Neural progenitor cell (in vitro differentiated cells): ENCODE measurements at places on chromosomes 12 and 14.

- no peak for DNase-seq
These were observed 99.9 kb downstream of the FOXN3 start for GRCh38 chr14:89317051-89317691.

- DNase-seq, result peak; percentile 50
These were observed 44.0 kb downstream of the BCAT1 start for GRCh38 chr12:24904871-24905270.

DNA sequence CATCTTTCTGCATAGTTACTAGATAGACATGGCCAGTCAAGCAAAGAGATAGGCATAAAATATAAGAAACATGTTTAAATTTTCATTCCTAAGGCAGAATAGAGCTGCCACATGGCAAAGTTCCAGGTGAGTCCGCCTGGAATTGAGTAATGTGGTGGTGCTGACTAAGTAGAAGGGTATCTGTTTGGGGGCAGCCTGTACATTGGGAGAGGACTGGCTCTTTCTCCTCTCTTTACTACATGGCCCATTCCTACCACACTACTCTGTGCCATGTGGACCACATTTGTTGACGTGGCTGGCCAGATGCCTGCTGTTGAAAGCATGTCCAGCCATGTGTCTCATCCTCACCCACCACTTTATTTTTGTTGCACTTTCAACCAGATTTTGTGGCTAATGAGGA, 354.0 kb downstream of the ETNK1 start:
- DNase-seq, result no peak

GRCh38 chr14:90691627-90692026, 124.6 kb downstream of the TTC7B start:
- no peak for DNase-seq

DNA sequence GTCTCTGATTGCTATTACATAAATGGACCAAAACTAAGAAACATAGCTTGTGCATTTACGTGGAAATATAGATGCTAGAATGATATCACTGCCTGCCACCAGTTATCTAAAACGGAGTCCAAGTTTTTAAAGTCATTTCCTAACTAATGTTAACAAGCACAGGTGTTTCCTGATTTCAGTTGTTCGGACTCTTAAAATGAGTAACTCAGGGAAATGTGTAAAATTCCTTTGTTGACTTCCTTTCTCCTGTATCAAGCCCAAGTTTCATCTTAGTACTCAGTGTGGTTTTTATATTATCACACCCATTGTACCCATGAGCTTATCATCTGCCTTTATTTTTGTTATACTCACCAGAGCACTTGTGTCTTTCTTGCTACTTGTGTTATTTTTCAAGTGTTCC, 13.2 kb upstream of the PRKCH start:
- DNase-seq, result no peak

- no peak for DNase-seq
These were observed 31.7 kb upstream of the DYNC1H1 start for GRCh38 chr14:101932673-101933072.

GRCh38 chr12:77189458-77189857, 124.1 kb upstream of the E2F7 start:
- DNase-seq, result no peak

DNA sequence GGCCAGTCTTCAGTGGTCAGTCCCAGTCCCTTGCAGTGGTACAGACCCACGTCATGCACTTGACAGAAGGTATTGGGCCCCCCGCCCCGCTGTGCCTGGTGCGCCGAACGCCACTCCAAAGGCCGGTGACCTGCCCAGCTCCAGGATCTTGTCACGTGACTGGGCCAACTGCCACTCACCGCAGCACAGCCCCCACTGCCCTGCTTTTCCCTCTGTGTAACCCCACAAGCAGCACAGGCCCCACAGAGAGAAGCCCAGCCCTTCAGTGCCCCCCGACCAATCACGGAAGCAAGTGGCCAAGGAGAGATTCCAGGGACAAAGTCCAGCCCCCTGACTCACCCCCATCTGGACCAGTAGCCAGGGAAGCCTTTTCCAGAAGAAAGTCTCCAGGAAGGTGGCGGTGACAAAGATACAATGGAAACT, 498 bp downstream of the GPR132 start:
- peak; percentile 52 for DNase-seq

- no peak for DNase-seq
These were observed 78.6 kb downstream of the ARF6 start for GRCh38 chr14:49971156-49972130.

GRCh38 chr14:35826218-35826951, at the start of gene BRMS1L:
BRMS1L (plus strand) TSS chr14:35826338; CDS start chr14:35826517, 179 bp downstream.
- peak; percentile 99 for DNase-seq

DNA sequence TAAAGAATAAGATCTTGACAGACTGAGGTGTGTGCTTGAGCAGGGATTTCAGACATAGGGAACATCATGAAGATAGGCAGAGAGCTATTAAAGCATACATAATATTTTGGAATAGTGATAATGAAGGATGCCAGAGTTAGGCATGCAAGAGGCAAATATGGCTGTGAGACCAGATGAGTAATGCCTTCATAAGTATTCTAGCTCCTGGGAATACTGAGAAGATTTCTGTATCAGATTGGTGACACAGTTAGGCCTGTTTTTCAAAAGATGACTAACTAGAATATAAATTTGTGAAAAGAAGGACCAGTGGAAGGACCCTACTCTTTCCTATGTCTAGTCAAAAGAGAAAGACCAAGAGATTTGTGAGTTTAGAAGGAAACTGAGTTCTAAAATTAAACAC, 108.8 kb downstream of the TXNDC16 start:
- DNase-seq, result no peak

DNA sequence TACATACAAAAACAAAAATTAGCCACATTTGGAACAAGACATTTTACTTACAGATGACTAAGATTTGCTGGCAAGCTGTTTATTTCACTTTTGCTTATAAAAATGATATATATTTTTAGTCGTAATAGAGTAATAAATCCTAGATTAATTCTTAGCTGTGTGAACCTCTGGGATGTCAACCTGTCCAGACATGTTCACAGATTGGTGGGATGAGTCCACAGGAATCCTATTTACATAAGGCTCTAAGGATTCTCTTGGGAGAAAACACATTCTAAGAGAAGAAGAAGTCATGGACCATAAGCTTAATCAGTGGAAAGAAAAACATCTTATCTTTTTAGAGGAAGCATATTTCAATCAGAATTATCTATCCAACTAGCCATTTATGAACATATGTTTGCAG, 797.4 kb downstream of the C12orf50 start:
- DNase-seq, result no peak

DNA sequence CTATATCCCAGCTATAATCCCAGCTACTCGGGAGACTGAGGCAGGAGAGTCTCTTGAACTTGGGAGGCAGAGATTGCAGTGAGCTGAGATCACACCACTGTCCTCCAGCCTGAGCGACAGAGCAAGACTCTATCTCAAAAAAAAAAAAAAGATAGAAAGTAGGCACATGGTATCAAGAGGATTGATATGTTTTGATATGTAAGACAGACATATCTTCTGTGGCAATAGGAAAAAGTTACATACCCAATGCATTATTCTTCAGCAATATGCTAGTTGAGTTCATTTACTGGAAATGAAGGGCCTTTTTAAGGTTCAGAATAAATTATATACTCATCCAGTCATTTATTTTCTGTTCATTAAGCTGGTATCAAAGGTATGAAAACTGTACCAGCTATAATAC, 393.4 kb downstream of the GLT1D1 start:
- no peak for DNase-seq

DNA sequence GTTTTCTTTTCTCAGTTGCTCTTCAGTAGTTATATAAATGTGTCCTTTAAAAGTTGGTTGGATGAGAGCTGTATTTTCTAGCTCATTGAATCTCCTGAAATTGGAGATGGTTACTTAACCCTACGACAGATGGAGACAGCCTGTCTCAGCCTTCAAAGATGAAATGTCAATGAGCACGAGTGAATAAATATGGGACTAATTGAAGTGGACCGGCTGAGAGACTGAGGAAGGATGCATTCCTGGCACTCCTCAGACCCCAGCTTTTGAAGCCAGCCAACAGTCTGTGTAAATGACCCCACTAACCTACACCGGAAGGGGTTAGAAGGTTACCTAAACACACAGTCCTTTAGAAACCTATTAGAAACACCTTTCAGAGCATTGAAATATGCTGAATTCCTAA, 46.6 kb downstream of the PDZRN4 start:
- DNase-seq, result no peak

DNA sequence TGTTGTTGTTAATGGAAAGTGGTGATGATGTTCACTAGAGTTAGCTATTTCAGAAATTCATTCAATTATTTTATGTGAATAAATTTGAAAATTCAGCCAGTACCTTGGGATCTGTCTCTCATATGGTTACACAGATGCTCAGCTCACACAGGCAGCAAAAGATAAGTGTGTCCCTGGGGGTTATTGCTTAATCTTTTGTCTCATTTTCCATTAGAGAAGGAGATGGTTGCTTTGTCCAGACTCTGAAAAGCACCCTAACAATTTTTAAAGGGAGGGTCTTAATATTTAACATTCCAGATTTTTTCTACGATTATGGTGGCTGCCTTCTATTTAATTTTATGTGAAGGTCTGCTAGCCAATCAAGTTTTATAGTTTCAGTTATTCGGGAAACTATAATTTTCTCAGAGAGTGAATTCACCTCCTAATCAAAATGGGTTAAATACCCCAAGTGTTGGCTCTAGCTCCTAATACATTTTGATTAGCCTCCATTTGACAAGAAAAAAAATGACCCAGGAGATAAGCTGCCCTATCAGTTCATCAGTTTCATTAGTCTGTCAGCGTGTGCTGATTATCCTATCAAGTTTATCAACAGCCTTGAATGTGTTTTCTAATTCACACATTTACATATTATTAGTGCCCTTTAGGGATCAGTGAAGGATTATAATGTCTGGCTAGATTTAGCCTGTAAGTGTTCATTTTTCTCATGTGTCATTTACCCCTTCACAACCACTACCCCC, 282.1 kb downstream of the TMTC2 start:
- DNase-seq, result no peak

DNA sequence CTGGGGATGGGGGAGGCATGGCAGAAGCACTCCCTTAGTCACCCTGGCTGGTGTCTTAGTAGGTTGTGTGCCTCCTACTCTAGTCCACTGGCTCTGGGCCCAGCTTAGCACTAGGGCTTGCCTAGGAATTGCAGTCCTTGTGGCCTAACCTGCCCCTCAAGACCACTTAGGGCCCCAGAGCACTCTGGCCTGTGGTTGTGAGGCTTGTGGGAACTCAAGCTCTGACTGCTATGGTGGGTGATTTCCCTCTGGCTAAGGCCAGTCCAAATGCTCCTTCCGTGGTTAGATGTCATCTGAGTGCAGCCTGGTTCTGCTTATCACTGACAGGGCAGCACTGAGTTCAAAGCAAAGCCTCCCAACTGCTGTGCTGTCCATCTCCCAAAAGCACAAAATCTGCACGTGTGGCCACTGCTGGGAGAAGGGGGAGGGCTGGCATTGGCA, 20.2 kb downstream of the FGD4 start:
- no peak for DNase-seq

- DNase-seq, result no peak
These were observed 39.8 kb upstream of the KCNJ8 start for GRCh38 chr12:21814327-21814726.

- no peak for DNase-seq
These were observed 231.3 kb downstream of the MON2 start for GRCh38 chr12:62697893-62698292.

DNA sequence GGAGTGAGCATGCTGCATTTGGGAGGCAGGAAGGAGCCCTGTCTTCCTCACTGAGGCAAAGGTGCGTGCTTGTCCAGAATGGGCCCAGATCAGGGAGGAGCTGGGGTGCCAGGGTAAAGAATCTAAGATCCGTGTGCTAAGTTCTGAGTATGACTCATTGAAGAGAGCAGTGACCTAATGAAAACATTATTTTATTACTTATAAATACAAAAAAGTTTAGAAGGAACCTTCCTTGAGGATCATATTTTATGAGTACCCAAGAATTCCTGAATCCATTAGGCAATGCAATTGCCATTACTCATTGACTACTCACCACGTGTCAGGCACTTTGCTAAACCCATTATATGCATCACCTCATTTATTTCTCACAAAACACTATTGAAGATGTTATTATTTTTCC, 264.7 kb downstream of the EGLN3 start:
- DNase-seq, result no peak

- no peak for DNase-seq
These were observed 61.4 kb upstream of the CMKLR1 start for GRCh38 chr12:108400481-108400880.

DNA sequence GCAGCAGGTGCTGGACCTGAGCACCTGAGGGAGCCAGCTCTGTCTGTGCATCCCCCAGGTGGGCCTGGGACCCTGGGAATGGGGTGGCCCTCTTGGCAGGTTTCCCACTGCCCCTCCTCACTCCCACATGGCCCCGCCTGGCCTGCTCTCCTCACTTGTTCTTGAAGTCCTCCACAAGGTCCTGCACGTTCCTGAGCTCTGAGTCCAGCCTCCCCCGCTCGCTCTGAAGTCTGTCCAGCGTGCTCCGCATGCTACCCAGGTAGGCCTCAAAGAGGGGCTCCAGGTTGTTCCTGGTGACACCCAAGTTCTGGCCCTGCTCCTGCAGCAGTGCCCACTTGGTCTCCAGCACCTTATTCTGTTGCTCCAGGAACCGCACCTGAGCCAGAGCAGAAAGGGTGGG, 2.9 kb downstream of the KRT79 start:
- no peak for DNase-seq

- no peak for DNase-seq
These were observed 49.5 kb downstream of the TSPAN19 start for GRCh38 chr12:84986586-84986985.

DNA sequence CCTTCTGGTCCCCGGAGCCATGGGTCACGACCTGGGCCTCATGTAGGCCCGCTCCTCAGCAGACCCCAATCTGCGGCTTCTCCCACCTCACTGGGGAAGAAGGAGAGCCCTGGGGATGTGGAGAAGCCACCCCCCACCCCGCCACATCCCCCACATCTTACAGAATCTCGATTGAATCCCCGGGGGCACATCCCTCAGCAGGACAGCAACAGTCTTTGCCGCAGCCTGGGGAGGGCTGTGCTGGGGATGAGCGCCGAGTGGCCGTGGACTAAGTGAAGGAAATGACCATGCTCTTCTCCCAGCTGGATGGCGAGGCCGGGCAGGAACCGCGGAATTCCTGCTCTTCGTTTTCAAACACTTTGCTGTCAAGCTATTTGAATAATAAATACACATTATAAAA, 169.0 kb upstream of the RTL1 start:
- DNase-seq, result no peak

GRCh38 chr12:54017027-54017788, 8.4 kb downstream of the HOXC8 start:
- peak; percentile 41 for DNase-seq

- no peak for DNase-seq
These were observed 925 bp upstream of the MIPOL1 start for GRCh38 chr14:37196604-37197420.

- peak; percentile 69 for DNase-seq
These were observed 57.1 kb downstream of the ZDHHC17 start for GRCh38 chr12:76820888-76821482.

GRCh38 chr14:26622611-26623010, 24.8 kb upstream of the NOVA1 start:
- DNase-seq, result no peak

- DNase-seq, result peak; percentile 41
These were observed 527.7 kb downstream of the FUT8 start for GRCh38 chr14:65940056-65940735.
